ENCODE measurements at places on chromosomes 11 and 22.

GRCh38 chr11:69529001-69529400 lies 47.5 kb downstream of the LINC01488 start:
- DNase-seq, result no peak

- no peak for DNase-seq
Measured at GRCh38 chr11:111107501-111107900, 138.0 kb upstream of the POU2AF2 start.

GRCh38 chr11:65898656-65899355 lies 1.4 kb downstream of the FOSL1 start:
- no peak for DNase-seq

DNA sequence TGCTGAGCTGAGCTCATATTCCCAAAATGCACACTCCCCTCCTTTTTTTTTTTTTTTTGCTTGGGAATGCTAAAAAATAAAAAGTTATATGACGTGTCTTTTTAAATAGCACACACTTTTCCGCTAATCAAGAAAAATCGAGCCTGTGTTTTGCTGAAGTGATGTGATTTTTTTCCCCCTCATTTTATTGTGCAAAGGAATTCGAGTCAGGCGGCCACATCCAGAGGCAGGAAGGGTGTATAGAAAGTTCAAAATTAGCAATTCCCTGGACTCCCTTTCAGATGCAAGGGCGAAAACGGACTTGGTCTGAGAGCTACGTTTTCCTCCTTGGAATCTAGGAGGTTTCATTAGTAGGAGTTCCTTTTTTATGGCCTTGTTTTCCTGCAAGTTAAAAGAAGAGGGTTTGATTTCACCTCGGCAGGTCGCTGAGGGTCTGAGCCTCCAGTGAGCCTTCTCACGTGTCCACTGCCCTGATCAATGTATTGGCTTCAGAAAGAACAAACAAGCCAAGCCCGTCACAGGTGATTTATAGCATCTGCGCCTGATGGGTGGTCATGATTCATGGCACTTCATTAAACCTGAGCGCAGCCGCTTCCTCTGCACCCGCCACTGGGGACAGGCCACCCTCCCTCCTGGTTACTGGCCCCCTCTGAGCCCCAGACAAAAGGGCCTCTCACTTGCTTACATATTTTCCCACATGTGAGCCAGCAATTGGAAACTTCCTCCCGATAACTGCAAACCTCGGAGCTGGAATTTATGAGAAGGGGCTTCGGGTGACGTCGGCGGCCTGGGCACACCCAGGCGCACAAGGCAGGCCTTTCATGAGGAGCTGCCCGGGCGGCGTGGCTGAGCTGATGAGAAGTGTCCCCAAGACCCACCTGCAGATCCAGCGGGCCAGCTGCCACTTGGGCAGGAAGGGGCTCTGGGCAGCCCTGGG lies 64.4 kb upstream of the LINC01488 start:
- no peak for DNase-seq

DNA sequence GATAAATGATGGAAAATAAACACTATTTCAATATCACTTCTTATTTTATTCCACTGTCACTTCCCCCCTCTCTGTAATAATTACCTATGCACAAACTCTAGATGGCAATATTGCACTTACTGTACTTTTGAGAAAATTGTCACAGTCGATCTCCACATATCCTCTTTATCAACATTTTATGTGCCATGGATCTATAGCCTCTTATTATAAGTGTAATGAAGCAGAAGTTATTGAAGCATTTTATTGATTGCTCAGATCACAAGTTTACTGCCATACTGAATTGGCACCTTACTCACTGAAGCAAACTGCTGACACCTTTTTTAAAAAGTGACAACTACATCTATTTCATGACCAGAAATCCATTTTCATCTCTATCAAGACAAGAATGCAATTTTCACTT lies 133.4 kb downstream of the DCDC1 start:
- DNase-seq, result no peak

DNA sequence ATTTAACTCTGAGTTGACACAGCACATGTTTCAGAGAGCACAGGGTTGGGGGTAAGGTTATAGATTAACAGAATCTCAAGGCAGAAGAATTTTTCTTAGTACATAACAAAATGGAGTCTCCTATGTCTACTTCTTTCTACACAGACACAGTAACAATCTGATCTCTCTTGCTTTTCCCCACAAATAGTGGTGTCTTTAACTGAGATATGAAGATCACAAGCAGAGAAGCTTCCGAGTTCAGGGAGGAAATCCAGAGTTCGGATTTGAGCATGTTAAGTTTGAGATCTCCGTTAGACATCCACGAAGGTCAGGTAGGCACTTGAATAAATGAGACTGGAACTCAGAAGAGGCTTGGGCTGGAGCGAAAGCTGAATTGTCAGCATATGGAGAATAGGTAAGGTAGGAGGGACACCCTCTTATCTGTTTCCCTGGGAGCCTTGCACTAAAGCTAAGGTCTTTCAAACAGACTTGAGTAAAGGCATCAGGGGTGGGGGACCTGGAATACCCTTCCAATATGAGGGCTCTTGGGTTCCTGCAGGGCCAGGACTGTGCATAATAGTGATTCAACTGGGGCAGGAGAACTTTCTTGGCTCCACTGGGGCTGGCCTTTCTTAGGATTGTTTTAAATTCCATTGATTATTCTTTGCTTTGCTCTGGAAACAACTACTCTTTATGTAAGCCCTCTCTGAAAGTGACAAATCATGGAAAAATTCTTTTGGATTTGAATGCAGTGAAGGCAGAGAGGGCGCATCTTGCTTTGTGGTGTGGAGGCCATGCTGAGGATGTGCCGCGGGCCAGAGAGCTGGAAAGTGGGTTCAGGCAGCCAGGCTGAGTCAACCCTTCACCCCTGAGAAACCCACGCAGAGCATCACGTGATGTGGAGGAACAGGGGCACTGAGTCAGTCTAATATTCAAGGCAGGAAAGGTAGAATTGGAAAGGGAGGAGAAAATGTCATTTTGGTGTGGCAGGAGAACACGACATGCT lies 62.7 kb upstream of the AMPD3 start:
- no peak for DNase-seq

- no peak for DNase-seq
Measured at GRCh38 chr22:19554834-19555404, 30.7 kb upstream of the CLDN5 start.

DNA sequence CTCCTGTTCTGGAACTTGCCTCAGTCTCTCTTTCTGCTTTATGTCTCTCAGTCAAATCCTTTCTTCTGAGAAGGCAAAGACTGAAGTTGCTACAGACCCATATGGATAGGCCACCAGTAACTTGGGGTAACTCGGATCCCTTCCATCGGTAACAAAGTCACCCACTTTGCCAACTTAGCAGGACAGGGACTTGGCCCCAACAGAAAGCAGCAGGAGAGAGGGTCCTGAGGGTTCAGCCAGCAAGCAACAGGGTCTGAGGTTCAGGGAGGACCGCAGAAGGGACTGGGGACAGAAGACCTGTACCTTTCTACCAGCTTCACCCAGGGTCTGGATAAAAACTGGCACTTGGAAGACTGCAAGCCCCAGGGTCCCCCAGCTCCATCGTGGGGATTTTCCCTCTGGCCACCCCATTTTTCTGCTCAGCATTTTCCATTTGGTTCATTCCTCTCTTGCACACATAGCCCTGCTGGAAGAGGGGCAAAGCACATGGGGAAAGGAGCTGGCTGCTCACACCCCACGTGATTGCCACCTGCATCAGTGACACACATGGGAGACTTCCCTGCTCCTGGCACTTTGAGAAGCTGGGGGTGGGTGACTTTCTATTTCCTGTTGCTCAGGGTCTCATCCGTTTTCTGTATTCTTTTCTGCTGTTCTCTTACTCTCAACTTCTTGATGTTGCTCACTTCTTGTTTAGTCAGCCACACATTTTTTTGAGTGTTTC lies 34.6 kb upstream of the GNAZ start:
- DNase-seq, result no peak

DNA sequence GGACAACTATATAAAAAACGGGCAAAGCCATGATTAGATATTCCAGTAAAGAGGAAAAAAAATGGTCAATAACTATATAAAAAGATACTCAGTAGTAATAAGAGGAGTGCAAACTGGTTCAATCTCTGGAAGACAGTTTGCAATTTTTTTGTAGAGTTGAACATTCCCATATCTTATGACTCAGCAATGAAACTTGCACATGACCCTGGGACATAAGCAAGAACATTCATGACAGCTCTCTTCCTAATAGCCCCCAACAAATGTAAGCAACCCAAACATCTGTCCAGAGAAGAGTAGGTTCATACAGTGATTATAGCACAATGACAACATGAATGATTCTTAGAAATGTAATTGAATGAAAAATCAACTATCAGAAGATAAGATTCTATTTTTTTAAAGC lies 21.8 kb upstream of the CSF2RB start:
- no peak for DNase-seq

- DNase-seq, result no peak
Measured at GRCh38 chr11:122103321-122103720, 12.7 kb downstream of the BLID start.

DNA sequence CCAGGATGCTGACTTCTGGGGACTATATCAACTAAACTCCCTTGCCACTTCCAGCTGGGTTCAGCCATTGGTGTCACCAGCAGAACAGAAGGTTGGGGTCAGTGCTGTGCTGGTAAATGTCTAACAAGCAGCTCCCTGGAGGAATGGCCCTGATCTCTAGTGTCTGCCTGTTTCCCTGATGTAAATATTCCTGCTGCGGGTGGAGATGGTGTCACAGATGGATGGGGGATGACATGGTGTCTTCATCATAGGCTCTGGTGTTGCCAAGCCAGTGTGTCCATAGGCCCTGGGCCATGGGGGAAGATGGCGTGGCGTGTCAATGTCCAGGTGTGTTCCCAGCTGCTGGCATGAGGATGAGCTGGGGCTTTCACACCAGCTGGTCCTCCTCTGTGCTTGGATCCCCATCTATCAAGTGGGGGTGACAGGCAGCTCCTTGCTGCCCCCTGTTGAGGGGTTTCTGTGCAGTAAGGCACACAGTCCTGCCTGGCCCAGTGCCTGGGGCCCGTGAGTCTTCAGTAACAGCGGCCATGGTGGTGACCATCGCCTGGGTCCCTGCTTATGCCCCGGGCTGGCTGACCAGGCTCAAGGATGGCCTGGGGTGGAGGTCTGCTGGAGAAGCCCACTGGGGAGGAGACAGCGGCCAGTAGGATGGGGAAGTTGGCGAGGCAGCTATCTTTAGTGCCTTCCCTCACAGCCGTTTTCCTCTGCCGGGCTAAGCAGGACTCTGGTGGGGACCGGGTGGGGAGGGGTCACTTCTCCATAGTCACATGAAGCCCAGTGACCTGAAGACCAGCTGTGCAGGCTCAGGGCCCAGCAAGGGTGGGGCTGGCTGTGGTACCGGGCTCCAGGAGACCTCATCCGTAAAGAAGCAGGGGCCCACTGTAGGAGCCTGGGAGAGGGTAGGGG lies 12.7 kb downstream of the RPL3 start:
- no peak for DNase-seq

DNA sequence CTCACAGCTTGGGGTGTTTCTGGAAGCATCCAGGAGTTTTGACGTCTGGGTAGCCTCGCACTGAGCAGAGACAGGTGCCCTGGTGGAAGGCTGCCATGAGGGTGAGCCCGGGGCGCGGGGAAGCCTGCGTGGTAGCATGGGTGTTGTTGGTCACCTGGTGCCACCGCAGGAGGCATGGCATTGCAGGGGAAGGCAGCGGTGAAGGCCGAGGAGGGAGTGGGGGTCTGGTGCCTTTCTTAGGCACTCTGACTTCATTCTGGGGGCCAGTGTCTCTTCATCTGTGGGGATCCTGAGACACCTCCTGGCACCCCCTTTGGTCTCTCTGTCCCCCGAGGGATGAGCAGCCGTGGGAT lies 271.2 kb downstream of the TBC1D22A start:
- DNase-seq, result no peak

GRCh38 chr22:22342697-22343580 lies 98.4 kb downstream of the VPREB1 start:
- no peak for DNase-seq

All from GF-D8 (cell line).